ENCODE measurements at places on chromosomes 11 and 22.

- DNase-seq = peak; percentile 100
Measured at GRCh38 chr11:65418681-65419459, 3.7 kb upstream of the NEAT1 start.

GRCh38 chr22:44057401-44057987, 33.4 kb downstream of the PARVB start:
- DNase-seq = no peak

GRCh38 chr11:116953530-116954285, 116.3 kb upstream of the APOA1 start:
- DNase-seq = no peak

DNA sequence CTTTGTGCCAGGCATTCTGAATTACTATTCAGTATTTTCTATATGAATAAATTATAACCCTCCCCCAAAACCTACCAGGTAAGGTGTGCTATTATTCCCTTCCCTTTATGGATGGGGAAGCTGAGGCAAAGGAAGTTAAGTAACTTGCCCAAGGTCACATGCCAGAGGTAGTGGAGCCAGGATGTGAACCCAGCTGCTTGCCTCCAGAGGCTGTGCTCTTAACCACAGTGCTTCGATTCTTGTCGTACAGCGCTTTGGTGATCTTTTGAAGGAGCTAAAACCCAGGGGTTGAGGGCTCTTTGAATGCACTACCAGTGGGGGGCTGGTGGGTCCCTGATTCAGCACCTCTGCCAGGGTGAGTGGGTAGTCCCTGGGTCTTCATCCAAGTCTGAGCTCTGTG, 18.8 kb downstream of the MCM5 start:
- DNase-seq = no peak

DNA sequence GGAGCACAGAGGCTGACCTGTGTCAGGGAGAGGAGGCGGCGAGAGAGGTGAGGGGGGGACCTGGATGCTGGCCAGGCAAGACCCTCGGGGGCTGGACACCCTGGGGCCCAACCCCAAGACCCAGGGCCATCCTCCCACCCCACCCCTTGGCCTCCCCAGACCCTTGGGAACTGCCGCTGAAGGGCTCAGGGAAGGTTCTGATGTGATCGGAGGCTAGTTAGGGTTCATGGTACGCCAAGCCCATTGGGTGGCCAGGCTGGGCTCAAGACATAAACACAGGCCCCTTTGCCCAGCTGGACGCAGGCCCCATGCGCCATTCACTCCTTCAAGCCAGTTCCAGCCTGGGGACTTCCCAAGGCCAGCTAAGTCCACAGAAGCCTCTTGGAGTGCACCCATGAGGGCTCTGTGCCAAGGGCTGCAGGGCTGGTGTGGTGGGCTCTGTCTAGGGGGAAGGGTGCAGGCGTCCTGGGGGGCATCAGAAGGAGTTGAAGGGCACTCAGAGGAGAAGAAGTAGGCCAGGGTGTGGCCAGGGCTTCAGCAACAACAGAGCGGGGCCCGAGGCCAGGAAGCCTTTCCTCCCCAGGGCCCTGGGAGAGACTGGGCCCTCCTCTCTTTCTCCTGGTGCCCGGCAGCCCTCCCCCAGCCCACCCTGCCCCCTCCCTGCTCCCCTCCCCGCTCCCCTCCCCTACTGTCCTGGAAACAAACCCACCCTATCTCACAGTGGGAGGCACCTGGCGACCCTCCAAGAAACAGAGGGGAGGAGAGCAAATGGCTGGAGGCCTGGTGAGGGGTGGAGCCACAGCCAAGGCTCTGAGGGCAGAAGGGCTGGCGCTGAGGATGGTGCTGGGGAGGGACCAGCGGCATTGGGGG, 12.9 kb downstream of the TSPAN32 start:
- peak; percentile 97 for DNase-seq

GRCh38 chr22:32079130-32080089, 36.3 kb downstream of the SLC5A1 start:
- peak; percentile 74 for DNase-seq

DNA sequence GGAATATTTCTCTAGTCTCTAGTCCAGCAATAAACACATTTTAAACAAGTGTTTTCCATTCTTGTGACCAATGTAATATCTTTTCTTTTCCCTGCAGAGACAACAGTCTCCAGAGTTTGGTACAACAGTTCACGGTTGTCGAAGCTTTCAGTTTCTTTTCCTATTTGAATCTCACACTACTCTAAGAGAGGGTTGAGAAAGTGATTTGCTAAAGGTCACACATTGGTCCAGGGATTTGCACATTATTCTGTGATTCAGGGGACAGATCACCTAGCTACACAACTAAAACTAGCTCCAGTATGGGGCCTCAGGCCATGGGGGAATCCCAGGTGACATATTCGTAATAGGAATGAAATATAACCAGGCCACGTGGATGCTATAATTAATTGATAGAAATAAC, 132.5 kb downstream of the HIPK3 start:
- no peak for DNase-seq

DNA sequence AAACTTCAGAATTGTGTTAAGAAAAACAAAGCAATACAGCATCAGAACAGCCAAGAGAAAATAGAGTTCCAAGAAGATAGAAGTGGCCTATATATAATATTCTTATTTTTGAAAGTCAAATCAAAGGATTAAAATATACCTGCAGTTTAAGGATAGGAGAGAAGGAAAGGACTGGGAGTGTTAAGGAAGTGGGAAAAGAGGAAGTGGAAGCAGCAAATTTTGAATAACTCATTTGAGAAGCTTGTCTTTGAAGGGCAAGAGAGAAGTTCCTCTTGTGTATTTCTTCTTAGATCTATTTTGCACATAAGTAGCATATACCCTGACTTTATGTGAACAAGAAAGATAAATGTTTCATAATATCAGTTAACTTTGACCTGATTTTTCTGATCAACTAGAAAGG, 62.6 kb upstream of the SLC17A6 start:
- DNase-seq = no peak

- no peak for DNase-seq
Measured at GRCh38 chr11:104619751-104620150, 278.5 kb downstream of the CASP12 start.

DNA sequence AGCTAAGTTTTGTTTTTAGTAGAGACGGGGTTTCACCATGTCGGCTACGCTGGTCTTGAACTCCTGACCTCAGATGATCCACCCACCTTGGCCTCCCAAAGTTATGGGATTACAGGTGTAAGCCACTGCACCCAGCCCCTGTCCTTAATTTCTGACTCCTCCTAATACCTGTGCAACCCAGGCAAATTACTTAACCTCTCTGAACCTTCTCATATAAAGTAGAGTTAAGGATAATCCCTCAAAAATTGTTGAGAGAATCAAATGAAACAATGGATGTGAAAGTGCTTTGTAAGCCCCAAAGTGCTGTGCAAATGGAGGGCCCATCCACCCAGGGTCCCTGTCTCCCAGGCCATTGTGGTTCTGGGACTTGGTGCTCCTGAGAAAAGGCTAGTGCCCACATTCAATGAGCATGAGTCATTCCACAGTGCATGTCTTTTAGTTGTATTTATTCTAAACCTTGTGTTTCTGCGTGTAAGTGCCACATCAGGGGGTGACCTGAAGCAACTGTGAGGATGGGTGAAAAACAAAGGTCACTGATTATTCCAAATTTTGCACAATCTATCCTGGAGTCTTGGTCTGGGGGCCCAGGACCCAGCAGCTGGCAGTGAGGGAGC, 61.4 kb upstream of the PTPRJ start:
- peak; percentile 81 for DNase-seq
